ENCODE measurements at places on chromosomes 11 and 22. TPM values are rescaled to one million over a fixed set of nuclear protein-coding genes. Genes with fewer than 3 reads are reported as not detected.

CYP2D6 gene
- 0.42 TPM for total RNA-seq

- H3K36me3 ChIP-seq = no peaks in the 10 kb centered on the region
- H3K27me3 ChIP-seq = no peaks in the 10 kb centered on the region
- no peak for DNase-seq
- H3K4me3 ChIP-seq = no peak overlapping the region
These were observed 271.4 kb downstream of the ETS1 start for GRCh38 chr11:128315933-128316332.

GRCh38 chr22:21866833-21867527 is 465 bp downstream of the MAPK1 start:
- no peak for DNase-seq
- H3K27me3 ChIP-seq = no peaks in the 10 kb centered on the region
- peak overlapping the region; percentile 74 for H3K27ac ChIP-seq

- H3K36me3 ChIP-seq = peaks cover 92% of the 10 kb centered on the region
- no peak overlapping the region for H3K4me3 ChIP-seq
- no peak overlapping the region for H3K27ac ChIP-seq
- no peaks in the 10 kb centered on the region for H3K4me1 ChIP-seq
- H3K27me3 ChIP-seq = no peaks in the 10 kb centered on the region
- no peak for DNase-seq
These were observed 20.7 kb upstream of the CDC42EP2 start for GRCh38 chr11:65293909-65294381.

LMNTD2 gene
- 1.1 TPM for total RNA-seq

- H3K27ac ChIP-seq = no peak overlapping the region
- H3K4me1 ChIP-seq = no peaks in the 10 kb centered on the region
- H3K4me3 ChIP-seq = no peak overlapping the region
- H3K27me3 ChIP-seq = no peaks in the 10 kb centered on the region
- peaks cover 16% of the 10 kb centered on the region for H3K36me3 ChIP-seq
- no peak for DNase-seq
These were observed 133.3 kb downstream of the TBC1D22A start for GRCh38 chr22:46895753-46896152.

- DNase-seq = no peak
- no peaks in the 10 kb centered on the region for H3K36me3 ChIP-seq
These were observed 40.6 kb upstream of the ARL14EP start for GRCh38 chr11:30282289-30282631.

DNA sequence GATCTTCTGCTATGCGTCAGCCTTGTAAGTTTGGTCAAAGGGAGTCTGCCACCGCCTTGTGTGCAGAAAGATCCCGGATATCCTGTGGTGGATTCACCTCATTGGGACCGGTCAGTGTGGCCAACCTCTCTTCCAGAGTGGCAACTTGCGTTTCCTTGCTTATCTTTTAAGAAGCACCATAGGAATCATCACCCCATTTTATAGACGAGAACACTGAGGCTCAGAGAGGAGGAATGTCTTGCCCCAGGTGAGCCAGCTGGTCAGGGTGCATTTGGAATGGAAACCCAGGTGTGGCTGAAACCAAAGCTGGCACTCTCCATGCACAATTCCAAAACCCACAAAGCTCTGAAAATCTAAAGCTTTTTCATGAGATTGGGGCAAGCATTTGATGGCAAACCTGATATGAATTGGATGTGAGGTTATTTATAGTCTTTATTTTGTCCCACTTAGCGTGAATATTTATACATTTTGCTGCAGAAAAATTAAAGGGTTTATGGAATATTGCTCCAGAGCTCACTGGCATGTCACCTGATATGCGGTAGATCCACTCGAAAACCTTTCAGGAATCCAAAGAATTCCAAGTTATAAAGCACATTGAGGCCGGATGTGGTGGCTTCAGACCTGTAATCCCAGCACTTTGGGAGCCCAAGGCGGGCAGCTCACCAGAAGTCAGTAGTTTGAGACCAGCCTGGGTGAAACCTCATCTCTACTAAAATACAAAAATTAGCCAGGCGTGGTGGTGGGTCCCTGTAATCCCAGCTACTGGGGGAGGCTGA is 12.1 kb upstream of the EIF3D start:
- H3K36me3 ChIP-seq = no peaks in the 10 kb centered on the region
- H3K4me3 ChIP-seq = no peak overlapping the region
- no peak overlapping the region for H3K27ac ChIP-seq
- H3K4me1 ChIP-seq = no peaks in the 10 kb centered on the region

GRCh38 chr11:39374963-39375698 is 2084.3 kb downstream of the LRRC4C start:
- no peaks in the 10 kb centered on the region for H3K36me3 ChIP-seq
- no peak overlapping the region for H3K4me3 ChIP-seq
- H3K4me1 ChIP-seq = no peaks in the 10 kb centered on the region
- DNase-seq = no peak

- no peak overlapping the region for H3K4me3 ChIP-seq
- no peaks in the 10 kb centered on the region for H3K36me3 ChIP-seq
- H3K4me1 ChIP-seq = no peaks in the 10 kb centered on the region
These were observed 44.2 kb downstream of the LMO1 start for GRCh38 chr11:8219257-8220021.

DNA sequence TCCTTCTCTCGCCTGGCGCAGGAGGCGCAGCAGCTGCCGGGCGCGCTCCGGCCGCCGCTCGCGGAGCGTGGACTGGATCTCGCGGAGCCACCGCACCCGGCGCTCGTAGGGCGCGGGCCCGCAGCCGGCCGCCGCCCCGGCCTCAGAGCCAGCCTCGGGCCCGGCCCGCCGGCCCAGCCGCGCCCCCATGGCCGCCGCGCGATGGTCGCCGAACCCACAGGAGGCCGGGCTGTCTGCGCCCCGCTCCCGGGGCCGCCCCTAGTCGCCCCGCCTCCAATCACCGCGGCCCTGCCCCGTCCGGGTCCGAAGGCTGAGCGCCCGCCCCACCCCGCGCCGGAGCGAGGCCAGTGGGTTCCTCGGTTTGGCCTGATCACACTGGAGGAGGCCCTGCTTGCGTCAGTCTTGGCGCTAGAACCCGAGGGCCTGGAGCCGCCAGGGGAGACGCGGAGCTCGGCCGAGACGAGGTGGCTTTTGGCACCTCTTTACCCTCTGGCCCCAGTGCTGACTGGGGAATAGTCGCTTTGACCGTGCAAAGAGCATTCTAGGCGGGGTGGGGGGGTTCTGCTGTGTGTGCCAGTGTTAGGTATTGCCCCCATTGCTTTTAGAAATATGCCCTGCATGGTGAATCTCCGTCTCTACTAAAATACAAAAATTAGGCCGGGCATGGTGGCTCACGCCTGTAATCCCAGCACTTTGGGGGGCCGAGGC is at the start of gene LRRC75B:
Gene LRRC75B, minus strand, starts transcription at position 223 of the 708 bp plus-strand sequence. Its CDS starts 34 bp downstream, at position 189.
- no peaks in the 10 kb centered on the region for H3K36me3 ChIP-seq
- no peaks in the 10 kb centered on the region for H3K4me1 ChIP-seq
- H3K27me3 ChIP-seq = peaks cover 12% of the 10 kb centered on the region
- no peak within 1 kb of the TSS for H3K27ac ChIP-seq
- peak within 1 kb of the TSS; percentile 16 for H3K4me3 ChIP-seq
- no peak for DNase-seq

GGT5 gene
- 3.2 TPM for total RNA-seq

- H3K27ac ChIP-seq = no peak overlapping the region
- H3K27me3 ChIP-seq = no peaks in the 10 kb centered on the region
- peaks cover 2% of the 10 kb centered on the region for H3K36me3 ChIP-seq
- DNase-seq = no peak
- H3K4me1 ChIP-seq = peaks cover 11% of the 10 kb centered on the region
These were observed 402.3 kb downstream of the TBC1D22A start for GRCh38 chr22:47164514-47165337.

DNA sequence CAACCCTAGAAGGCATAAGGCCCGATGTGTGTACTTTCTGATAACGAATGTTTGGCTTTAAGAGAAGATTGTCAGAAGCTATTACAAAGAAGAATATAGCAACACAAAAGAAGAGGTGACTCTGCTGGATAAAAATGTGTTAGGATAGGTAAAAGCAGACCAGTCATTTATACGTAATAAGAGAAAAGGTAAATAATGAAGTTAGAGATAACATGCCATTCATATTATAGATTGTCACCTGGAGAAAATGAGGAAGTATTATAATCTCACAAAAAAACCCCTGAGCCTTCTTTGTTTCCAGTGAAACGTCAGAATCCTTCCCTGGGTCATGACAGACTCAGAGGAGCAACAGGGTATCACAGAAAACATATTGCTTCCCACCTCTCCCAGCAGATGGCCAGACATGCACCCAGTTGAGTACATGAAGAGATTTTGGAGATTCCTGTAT is 36.1 kb downstream of the PPFIA1 start:
- DNase-seq = no peak
- peaks cover 4% of the 10 kb centered on the region for H3K36me3 ChIP-seq
- no peaks in the 10 kb centered on the region for H3K27me3 ChIP-seq
- H3K27ac ChIP-seq = no peak overlapping the region
- H3K4me3 ChIP-seq = no peak overlapping the region
- no peaks in the 10 kb centered on the region for H3K4me1 ChIP-seq

VSIG10L2 gene
- total RNA-seq = 0.09 TPM

DNA sequence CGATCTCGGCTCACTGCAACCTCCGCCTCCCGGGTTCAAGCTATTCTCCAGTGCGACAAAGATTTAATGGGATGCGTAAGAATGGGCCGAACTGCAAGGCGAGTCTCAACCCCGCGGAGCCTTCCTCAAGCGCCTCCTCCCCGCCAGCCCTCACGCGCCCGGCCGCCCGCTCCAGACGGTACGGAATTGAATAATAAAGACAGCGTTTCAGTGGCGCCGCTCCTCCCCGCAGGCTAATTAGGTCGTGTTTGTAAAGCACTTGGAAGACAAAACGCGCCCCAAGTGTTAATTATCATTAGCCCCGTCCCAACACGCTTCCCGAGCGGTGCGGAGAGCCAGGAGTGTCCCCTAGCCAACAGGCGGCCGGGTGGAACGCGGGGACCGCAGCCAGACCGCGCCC is 192.0 kb downstream of the BUD13 start:
- DNase-seq = no peak
- H3K27ac ChIP-seq = no peak overlapping the region
- no peak overlapping the region for H3K4me3 ChIP-seq
- H3K36me3 ChIP-seq = no peaks in the 10 kb centered on the region

- H3K4me3 ChIP-seq = no peak overlapping the region
- no peaks in the 10 kb centered on the region for H3K4me1 ChIP-seq
- H3K27ac ChIP-seq = no peak overlapping the region
- no peaks in the 10 kb centered on the region for H3K27me3 ChIP-seq
- no peak for DNase-seq
These were observed 275.3 kb downstream of the C11orf87 start for GRCh38 chr11:109697140-109697843.

DNA sequence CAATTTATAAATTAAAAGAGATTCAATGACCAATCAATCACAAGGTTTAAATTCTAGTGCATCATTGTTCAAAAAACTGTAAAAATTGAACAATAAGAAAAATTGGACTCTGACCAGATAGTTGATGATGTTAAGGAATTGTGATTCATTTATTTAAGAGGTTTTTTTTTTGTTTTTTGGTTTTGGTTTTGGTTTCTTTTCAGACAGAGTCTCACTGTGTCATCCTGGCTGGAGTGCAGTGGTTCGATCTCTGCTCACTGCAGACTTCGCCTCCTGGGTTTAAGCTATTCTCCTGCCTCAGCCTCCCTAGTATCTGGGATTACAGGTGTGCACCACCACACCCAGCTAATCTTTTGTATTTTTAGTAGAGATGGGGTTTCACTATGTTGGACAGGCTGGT is 17.1 kb upstream of the EIF3M start:
- DNase-seq = no peak
- no peaks in the 10 kb centered on the region for H3K27me3 ChIP-seq

- no peak overlapping the region for H3K27ac ChIP-seq
- H3K4me1 ChIP-seq = no peaks in the 10 kb centered on the region
- DNase-seq = no peak
- no peak overlapping the region for H3K4me3 ChIP-seq
- no peaks in the 10 kb centered on the region for H3K36me3 ChIP-seq
These were observed 44.4 kb downstream of the FAT3 start for GRCh38 chr11:92269021-92269420.

DNA sequence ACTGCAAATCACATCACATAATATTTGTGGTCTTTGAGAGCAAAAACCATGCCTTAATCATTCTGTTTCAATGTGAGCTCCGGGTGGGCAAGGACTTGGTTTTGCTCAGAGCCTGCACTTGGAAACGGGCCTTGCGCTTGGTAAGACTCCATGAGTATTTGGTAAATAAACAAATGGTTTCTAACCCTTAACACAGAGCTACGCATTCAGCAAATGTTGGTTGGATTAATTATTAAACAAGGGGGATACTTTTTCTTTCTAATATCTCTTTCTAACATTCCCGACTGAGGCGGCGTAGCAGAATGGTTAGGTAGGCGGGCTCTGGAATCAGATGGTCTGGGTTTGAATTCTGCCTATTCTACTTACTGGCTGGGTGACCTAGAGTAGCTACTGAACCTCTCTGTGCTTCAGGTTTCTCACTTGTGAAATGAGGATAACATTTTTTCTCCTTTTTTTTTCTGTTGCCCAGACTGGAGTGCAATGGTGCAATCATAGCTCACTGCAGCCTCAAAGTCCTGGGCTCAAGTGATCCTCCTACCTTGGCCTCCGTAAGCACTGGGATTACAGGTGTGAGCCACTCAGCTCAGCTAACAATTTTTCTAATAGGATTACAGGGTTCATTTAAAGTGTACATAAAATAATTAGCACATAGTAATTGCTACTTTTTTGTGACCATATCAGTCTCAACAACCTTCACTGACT is 3.4 kb upstream of the FAM83F start:
- DNase-seq = no peak
- no peak overlapping the region for H3K27ac ChIP-seq
- peaks cover 33% of the 10 kb centered on the region for H3K27me3 ChIP-seq
- no peaks in the 10 kb centered on the region for H3K36me3 ChIP-seq

- H3K36me3 ChIP-seq = no peaks in the 10 kb centered on the region
- no peak overlapping the region for H3K4me3 ChIP-seq
- no peaks in the 10 kb centered on the region for H3K27me3 ChIP-seq
- H3K27ac ChIP-seq = no peak overlapping the region
- no peaks in the 10 kb centered on the region for H3K4me1 ChIP-seq
These were observed 71.8 kb upstream of the PARVG start for GRCh38 chr22:44108806-44109385.

DNA sequence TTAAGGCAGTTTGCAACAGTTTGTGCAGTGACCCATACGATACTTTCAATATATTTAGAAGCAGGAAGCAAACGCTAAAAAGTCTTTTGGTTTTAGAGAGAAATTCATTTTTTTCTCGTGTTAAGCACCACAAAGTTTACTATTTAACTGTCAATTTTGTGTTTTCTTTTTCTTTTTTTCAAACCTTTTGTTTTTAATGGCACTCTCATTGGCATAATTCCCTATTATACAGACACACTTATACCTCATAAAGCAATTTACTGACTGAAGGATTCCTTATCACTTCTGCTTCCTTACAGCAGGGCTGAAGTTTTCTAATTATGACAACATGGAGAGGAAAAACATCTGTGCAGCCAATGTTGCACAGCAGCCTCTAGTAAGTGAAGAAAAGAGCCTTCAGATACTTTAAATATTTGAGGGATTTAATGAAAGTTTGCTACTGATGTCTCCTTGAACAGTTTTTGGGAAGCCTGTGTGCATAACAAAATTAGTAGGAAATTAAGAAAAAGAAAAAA is 2191.2 kb downstream of the LRRC4C start:
- DNase-seq = no peak
- no peaks in the 10 kb centered on the region for H3K4me1 ChIP-seq
- no peak overlapping the region for H3K4me3 ChIP-seq
- no peaks in the 10 kb centered on the region for H3K36me3 ChIP-seq

CFAP300 gene
- total RNA-seq = 0.66 TPM

DNAJB7 gene
- total RNA-seq = not detected

Measured in thymus (tissue), 14 donors.